ENCODE measurements at places on chromosomes 1 and 21. TPM values are rescaled to one million over a fixed set of nuclear protein-coding genes. Genes with fewer than 3 reads are reported as not detected.

Gene CRP
- not detected for total RNA-seq

Gene PTCH2
- total RNA-seq = 0.04 TPM

Gene SERPINC1
- total RNA-seq = not detected

Gene SPRR2D
- total RNA-seq = not detected

Gene RIPK4
- 0.04 TPM for total RNA-seq

Gene TRAF3IP3
- not detected for total RNA-seq

Gene PTPRU
- 2.8 TPM for total RNA-seq

Gene OR10J1
- not detected for total RNA-seq

Gene MYOG
- total RNA-seq = not detected

Gene ATP1A4
- not detected for total RNA-seq

Gene OPTC
- not detected for total RNA-seq

Gene PDZK1IP1
- total RNA-seq = not detected

Gene B3GALT2
- not detected for total RNA-seq

Gene RAB25
- not detected for total RNA-seq

Gene LCE1B
- not detected for total RNA-seq

Gene RHD
- not detected for total RNA-seq

Gene CCDC30
- total RNA-seq = 0.60 TPM

Gene B3GALT5
- total RNA-seq = not detected

Gene NHLH1
- total RNA-seq = under 0.01 TPM

Gene PGBD2
- total RNA-seq = 4.6 TPM

Gene SPRR1B
- total RNA-seq = not detected

Gene GADD45A
- total RNA-seq = 28.9 TPM

Gene FAM163A
- total RNA-seq = 0.07 TPM

Gene TAS1R1
- total RNA-seq = 0.07 TPM

Gene ERICH3
- total RNA-seq = not detected

Gene SH2D2A
- total RNA-seq = 0.20 TPM

Gene RAP1GAP
- 0.04 TPM for total RNA-seq

Gene HSPB7
- total RNA-seq = not detected

Gene CD1D
- not detected for total RNA-seq

Gene LYPD8
- total RNA-seq = not detected

Gene CORT
- total RNA-seq = not detected

Gene MATN1
- not detected for total RNA-seq

Gene ACTN2
- total RNA-seq = 1.5 TPM

Gene GNG4
- not detected for total RNA-seq

Gene TDRD5
- total RNA-seq = not detected

Gene ERVH48-1
- not detected for total RNA-seq

Gene A3GALT2
- not detected for total RNA-seq

Gene DMBX1
- not detected for total RNA-seq

Gene KLHDC7A
- total RNA-seq = not detected

Gene CASQ1
- not detected for total RNA-seq

Gene C1orf94
- total RNA-seq = not detected

Measured in pulmonary artery endothelial cell (primary cell).